ENCODE measurements at places on chromosomes 1 and 21. TPM values are rescaled to one million over a fixed set of nuclear protein-coding genes. Genes with fewer than 3 reads are reported as not detected.

FMOD gene
- polyA plus RNA-seq = 39.5 TPM

TAS1R1 gene
- polyA plus RNA-seq = 0.11 TPM

B3GALT5 gene
- 1.1 TPM for polyA plus RNA-seq

TEKT2 gene
- polyA plus RNA-seq = 9.4 TPM

TSHB gene
- polyA plus RNA-seq = 0.82 TPM

S100A3 gene
- 0.46 TPM for polyA plus RNA-seq

NID1 gene
- polyA plus RNA-seq = 168 TPM

AJAP1 gene
- 2.6 TPM for polyA plus RNA-seq

PDZK1IP1 gene
- 52.3 TPM for polyA plus RNA-seq

SYT6 gene
- 1.1 TPM for polyA plus RNA-seq

PYGO2 gene
- polyA plus RNA-seq = 43.7 TPM

ECM1 gene
- polyA plus RNA-seq = 14.4 TPM

RAVER2 gene
- 23.7 TPM for polyA plus RNA-seq

TENT5C gene
- 3.0 TPM for polyA plus RNA-seq

PRRX1 gene
- 0.91 TPM for polyA plus RNA-seq

CHD1L gene
- 41.8 TPM for polyA plus RNA-seq

MAGOH gene
- 93.7 TPM for polyA plus RNA-seq

DISC1 gene
- 5.3 TPM for polyA plus RNA-seq

GPR161 gene
- 20.7 TPM for polyA plus RNA-seq

LENEP gene
- polyA plus RNA-seq = 1.4 TPM

TNFRSF8 gene
- polyA plus RNA-seq = 0.72 TPM

C1QTNF12 gene
- polyA plus RNA-seq = 17.3 TPM

GPR37L1 gene
- polyA plus RNA-seq = 0.03 TPM

AADACL3 gene
- polyA plus RNA-seq = not detected

All from left renal cortex interstitium (tissue), 4 donors.